ENCODE measurements at places on chromosomes 3 and 15.
A peak's percentile ranks its signal among the peaks of the same experiment; 100 is the strongest.

DNA sequence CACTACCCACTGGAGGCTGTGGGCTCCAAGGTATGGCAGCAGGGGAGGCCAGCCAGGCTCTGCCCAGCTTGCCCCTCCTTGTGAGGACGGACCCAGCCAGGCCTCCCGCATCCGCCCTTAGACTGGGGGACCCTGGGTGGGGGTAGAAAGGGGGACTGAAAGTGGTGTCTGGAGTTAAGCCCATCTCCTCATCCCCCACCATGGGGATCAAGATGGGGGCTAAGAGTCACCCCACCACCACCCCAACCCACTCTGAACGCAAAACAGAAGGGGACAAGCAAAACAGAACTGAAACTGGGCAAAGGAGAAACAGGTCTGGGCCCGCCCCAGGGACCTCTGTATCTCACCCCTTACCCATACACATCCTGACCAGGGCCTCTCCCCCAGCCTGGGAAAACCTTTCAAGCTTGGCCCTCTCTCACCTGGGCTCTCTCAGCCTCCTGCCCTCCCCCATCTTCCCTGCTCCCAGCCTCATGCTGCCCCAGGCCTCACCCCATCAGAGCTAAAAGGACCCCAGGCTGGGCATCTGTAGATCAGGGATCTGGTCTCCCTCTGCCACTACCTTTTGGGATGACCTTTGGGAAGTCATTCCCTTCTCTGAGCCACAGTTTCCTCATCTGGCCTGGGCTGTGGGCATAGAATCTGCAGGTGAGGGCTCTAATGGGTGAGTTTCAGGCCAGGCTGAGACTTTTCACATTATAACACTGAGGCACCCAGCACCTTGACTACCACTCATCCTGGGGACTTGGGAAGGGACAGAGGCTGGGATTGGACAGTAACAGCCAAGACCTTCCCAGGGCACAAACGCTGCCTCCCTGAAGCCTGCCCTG lies 30.0 kb upstream of the CYP11A1 start:
- DNase-seq: no peak

DNA sequence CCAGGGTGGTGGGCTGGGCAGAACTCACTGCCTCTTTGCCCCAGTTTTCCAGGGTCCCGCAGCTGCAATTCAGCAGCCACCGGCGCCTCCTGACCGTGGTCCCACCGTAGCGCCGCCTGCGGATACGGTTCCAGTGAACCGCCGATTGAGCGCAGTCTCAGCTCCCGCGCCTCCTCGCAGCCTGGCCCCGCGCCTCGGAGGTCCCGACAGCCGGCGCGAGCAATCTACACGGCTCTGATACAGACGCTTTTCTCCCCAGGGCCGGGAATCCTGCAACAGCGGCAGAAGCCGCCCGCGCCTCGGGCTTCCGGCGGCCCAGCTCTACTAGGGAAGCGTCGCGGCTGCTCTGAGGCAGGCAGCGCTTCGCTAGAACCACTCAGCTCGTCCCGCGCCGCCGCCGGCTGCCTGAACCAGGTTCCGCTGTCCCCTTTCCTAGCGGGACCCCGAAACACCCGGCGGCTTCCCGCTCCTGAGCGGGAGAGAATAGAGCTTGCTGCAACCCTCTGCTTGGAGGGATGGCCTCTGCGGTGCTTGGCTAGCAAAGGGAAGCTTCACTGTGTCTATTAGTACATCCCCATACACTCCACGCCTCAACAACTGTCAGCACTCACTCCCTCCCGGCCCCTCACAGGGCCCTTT lies 3.1 kb downstream of the FOXL2NB start:
- DNase-seq: peak; percentile 28

DNA sequence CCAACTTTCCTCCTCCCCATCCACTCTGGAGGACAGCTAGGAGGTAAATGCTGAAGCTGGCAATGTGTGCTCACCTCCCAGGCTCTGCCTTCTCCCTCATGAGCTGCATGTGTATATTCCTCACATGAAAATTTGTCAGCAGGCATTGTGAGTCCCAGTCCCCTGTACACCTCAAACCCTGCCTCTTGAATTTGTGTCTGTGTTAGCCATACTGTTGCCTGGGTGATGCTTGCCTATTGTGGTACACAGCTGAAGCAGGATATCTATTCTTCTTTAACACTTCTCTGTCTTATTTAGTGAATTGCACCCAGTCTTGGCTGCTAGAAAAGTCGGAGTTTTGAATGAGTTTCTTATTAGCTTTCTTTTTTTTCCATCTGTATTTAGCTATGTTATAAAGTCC lies 586.0 kb upstream of the TGFBR2 start:
- no peak for DNase-seq

- DNase-seq: no peak
Observed at GRCh38 chr3:119783255-119783654, 1.4 kb downstream of the NR1I2 start.

DNA sequence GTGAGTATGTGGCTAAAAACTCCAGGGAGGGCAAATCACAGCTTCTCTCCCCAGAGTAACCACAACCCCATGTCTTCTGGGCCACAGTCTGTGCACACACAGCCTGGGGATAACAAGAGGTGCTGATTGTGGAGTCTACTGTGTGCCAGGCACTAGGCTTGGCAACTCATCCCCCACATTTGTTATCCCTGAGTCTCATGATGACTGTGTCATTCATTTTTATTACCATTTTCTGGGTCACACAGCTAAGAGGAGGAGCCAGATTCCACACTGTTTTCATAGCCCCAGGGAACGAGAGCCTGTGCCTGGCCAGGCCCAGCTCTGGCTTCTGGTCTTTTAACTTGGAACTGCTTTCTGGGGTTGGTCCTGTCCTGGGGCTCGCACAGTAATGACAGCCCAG lies 34.5 kb downstream of the ESYT3 start:
- DNase-seq: no peak

DNA sequence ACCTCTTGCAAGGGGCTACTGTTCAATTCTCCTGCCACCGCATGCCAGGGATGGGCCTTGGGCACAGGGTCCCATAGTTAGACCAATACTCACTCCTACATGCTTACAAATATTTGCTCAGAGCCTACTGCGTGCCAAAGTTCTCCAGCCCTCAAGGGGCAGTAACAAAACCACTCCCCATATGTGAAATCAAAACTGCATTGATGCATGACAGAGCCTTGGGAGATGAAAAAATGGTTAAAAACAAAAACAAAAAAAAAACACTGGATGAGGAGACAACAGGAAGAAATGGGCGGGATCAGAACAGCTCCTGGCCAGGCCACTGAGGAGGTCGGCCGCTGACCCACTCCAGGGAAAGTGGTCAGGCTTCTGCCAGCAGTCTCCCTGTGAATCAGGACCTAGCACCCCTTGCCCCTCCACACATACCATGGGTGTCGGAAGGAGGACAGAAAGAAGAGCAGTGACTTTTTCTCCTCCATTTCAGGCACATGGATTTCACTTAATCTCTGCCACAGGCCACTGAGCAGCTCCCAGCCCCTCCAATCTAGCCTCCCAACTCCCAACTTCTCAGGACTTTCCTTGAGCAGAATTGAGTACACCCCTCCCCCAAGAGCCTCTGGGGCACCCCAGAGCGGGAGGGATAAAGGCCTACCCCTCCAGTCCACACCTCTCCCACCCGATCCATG lies 2.8 kb downstream of the PLXNB1 start:
- no peak for DNase-seq

DNA sequence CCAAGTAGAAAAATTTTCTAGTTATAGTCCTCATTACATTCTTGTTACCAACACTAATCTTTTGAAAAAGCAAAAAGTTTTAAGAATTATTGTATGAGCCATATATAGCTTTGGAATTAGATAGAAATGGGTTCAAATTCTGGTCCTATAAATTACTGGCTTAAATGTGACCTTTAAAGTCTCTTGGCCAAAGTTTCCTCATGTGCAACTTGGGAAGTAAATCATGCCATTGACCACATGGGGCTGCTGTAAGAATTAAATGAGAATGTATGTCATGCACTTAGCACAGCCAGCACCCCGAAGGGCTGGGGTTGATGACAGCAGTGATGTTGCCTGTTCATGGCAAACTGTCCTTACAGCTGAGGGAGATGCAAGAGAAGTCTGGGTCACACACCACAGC lies 108.3 kb downstream of the TOP2B start:
- DNase-seq: no peak

GRCh38 chr3:104750581-104750980 lies 616.1 kb upstream of the ALCAM start:
- no peak for DNase-seq

DNA sequence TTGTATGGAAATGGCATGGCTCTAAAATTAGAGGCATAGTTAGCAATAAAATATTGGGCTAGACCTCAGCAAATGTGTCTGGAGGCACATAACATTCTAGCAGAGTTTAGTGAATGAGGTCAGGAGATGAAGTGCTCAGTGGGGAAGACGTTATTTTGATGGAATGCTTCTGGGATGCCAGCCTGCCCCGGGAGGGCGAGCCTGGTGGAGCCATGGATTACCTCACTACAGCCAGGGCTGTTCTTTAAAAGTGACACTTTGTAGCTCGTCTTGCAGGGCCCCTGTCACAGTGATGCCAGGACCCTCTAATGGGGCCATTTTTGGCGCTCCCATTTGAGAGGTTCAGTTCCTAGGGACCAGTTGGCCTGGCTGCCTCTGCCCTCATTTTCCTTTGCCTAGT lies 48.5 kb downstream of the PXYLP1 start:
- peak; percentile 26 for DNase-seq

GRCh38 chr15:51497806-51498205 lies 124.8 kb downstream of the DMXL2 start:
- no peak for DNase-seq

GRCh38 chr3:87468938-87469337 lies 192.6 kb upstream of the POU1F1 start:
- no peak for DNase-seq

- DNase-seq: no peak
Observed at GRCh38 chr3:137770066-137770834, 6.1 kb downstream of the SOX14 start.

DNA sequence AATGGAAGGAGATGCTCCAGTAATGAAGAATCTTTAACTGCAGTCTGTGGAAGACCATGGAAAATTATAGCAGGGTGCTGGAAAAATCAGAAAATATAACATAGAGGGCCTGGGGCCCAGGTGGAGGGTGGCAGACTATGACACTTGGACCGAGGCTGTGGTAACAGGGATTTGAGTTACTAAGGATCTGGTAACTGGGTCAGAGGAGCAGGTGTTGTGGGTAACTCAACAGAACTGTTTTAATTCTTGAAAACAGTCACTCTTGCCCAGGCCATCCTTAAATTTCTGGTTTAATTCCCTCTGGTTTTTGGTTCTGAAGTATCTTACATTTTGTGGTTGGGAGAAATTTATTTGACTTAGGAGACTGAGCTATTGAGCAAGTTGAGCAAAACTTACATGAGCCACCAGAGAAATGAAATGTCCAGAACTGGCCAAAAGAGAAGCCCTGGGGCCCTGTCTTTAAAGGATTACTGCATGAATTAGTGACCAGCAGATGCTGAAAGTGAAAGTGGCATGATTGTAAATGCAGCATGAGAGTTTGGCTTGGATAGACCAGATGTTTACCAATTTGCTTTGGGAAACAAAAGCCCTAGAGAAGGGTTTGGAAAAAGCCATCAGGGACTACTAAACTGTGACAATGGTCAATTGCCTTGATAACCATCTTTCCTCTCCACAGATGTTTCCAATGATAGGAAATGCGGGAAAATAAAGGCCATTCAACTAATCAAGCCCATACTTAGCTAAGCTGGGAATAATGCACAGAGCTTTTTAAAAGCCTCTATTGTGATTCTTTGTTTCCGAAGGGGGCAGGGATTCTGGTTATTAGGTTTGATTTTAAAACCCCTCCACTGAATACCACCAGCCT lies 374.9 kb upstream of the TGFBR2 start:
- DNase-seq: peak; percentile 46

GRCh38 chr15:57033715-57034439 lies 115.4 kb downstream of the TCF12 start:
- no peak for DNase-seq

DNA sequence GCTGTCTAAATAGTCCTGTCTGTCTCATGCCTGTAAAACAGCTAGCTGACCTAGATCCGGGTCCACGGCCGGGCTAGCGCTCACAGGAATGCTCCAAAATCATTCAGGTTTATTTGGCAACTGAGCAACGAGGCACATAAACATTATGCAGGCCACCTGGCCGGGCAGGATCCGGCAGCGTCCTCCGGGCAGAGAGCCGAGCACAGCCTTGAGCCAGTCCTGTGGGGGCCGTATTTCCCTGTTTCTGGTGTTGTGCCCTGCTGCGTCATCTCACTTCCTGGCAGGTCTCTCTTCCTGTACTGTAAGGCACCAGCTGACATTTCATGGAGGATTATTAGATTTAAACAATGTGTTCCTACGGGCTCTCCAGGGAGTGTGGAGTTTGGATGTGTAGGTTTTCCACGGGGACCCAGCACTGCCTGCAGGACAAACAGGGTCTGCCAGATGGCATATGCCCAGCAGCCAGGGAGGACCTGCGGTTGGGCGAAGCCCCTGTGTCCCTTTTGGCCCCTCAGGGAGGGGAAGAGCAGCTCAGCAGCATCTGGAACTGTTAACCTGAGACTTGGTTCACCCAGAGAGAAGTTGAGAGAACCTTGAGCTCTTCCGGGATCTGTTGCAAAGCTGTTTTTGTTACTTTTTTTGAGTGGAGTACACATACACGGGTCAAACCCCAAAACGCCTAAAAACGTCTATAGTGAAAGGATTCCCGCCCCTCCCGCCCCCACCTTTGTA lies 16.6 kb upstream of the LRRK1 start:
- peak; percentile 89 for DNase-seq

DNA sequence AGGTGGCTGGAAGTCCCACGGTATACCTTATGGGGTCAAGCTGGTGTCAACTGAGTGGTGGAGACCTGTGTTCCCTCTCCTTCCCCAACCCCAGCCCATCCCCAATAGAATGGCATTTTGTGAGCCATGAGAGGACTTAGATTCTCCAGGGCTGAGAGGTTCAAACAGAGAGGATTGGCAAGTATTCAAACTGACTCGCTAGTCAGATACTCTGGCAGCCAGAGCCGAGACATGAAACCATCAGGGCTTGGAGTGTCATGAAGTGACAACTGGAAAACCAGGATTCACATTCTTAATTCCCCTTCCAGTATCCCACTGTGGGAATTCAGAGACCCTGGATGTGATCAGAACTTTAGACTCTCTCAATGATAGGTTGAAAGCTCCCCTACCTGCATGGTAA lies 159.4 kb upstream of the SNTN start:
- DNase-seq: no peak

DNA sequence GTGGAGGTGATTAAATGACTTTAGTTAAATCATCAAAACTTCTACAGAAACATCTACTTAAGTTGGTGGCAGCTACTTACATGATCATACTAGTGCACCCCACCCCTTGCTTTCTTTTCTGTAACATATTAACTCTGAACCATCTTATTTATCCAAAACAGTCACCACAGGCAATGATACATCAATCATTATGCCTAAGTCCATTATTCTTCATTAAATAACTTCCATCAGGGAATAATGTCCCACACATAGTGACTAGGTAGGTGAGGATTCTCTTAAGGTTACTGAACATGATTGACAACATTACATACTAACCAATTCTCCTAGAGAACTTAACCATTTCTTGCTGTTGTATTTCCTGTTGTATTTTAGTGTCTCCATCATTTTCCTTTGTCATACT lies 210.2 kb downstream of the NR1D2 start:
- no peak for DNase-seq

- DNase-seq: no peak
Observed at GRCh38 chr3:175378348-175378747, 519.2 kb downstream of the NAALADL2 start.
